ENCODE measurements at places on chromosomes 11 and 22.

DNA sequence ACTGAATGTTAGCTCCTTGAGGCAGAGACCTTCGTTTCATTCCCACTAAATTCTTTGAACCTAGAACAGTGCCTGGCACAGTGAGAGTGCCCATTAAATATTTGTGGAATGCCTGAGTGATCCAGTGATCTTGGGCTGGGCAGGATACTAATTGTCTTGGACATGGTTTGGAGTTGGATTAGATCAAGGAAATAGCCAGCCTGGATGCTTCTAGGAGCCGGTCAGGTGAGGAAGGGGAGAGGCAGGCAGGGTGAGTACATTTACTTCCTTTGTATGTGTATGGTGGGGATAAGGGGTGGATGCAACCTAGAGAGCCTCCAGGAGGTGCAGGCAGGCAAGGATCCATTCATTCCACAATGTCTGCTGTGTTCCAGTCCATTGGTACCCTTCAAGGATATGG, 3.6 kb downstream of the SREBF2 start:
- DNase-seq, result no peak

DNA sequence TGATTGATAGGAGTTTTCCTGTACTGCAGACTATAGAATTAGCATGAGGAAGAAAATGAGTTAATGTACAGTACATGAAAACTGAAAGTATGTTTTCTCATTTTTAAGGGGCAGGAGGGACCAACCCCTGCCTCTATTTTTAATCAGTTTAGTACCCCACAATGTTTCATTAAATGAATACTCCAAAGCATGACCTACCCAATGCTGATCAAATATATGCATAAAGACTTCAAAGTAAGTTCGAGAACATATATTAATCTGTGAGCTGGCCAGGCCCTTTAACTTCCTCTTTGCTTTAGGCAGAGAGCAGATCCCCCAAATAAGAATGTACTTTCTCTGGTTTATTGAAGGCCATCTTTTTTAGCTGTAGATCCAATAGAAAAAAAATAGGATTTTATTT, 161.0 kb downstream of the FCHSD2 start:
- DNase-seq, result no peak

GRCh38 chr22:40679249-40679963, at the start of gene MCHR1:
TSS of gene MCHR1 (plus strand) at chr22:40679484. CDS start at chr22:40679653, 169 bp downstream.
- DNase-seq, result peak; percentile 11

- no peak for DNase-seq
Observed at GRCh38 chr22:44369293-44369661, 56.5 kb upstream of the SHISAL1 start.

DNA sequence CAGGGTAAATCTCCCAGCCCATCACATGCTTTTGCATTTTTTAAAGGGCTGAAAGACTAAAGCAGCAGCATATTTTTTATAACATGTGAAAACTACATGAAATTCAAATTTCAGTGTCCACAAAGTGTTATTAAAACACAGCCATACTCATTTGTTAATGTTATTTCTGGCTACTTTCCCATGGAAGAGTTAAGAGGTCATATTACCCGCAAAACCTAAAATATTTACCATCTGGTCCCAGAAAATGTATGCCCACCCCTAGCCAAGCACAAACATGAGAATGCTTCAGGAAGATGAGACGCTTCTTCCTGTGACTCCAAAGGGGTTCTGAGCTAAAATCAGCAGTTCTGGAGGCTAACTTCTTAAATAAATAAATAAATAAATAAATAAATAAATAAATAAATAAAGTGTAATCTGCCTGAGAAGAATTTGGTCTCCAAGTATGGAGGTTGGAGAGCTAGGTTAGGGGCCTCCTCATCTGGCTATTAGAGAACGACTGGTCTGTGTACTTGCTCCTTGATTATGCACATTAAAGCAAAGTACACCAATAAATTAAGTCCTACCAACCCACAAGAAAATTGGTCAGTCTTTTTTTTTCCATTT, 9.7 kb downstream of the IMMP1L start:
- no peak for DNase-seq

DNA sequence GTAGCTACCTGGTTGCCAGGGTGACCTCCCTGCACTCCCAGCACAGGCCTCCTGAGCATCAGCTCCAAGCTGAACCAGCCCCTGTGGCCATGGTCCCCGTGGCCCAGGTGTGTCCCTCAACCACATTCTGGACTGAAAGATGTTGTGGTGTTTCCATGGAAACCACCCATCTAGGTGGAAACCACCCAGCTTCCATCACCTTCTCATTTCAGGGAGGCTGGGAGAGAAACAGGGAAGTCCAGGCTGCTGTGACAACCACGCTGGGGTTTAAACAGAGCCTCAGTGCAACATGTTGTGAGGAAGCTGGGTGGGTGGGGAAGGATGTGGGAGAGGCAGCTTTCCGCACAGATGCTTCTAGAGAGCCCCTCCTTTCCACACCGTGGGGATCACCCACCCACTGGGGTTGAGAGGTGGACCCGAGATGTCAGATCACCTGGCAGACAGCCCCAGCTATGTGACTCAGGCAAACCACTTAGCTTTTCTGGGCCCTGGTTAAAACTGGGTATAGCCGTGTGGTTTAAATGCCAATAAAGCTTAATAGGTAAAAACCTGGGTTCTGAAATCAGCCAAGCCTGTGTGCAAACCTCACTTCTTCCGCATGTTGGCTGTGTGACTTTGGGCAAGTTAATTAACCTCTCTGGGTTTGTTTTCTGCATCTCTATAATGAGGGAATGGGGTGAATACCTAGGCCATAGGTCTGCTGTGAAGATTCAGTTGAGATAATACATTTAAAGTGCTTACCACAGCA, 46.4 kb downstream of the CD82 start:
- DNase-seq, result no peak

GRCh38 chr11:133548641-133549040, 16.3 kb upstream of the OPCML start:
- no peak for DNase-seq

DNA sequence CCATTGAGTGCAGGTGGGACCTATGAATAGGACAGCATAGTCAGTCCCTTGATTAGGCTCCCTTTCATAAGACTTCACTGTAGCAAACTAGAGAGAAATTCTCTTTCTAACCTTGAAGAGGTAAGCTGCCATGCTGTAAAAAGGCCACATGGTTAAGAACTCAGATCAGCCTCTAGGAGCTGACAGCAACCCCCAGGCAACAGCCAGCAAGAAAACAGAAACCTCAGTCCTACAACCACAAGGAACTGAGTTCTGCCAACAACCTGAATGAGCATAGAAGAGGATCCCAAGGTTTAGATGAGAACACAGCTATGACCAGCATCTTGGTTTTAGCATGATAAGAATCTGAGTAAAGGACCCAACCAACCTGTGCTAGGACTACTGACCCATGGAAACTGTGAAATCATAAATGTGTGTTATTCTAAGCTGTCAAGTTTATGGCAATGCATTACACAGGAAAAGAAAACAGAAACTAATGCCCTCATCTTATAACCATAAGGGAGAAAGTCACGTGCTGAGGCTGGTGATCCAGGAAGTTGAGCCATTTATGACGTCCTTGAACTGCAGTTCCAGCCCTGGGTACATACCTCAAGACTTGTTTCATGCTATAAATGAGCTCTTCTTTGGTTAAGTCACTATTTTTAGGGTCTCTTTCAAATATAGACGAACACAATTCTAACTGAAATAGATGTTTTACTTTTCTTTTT, 43.3 kb downstream of the RAB38 start:
- DNase-seq, result no peak

DNA sequence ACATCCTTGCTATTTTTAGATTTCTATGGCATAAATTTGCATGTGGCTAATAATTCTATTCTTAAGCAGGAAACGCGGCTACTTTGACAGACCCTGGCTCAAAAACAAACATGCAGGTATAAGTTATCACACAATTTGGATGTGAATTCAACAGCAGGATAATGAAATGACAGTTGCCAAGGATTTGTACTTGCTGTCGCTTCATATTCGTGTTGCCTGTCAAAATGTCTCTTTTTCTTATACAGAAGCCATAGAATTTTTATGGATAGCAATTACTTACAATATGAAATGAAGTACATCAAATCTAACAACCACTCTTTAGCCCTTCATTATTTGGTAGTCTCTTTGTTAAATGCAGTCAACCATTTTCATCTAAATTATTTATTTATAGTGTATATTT, 46.4 kb downstream of the DCDC1 start:
- DNase-seq, result no peak

GRCh38 chr11:81569999-81570398, 1163.7 kb downstream of the FAM181B start:
- no peak for DNase-seq
